ENCODE measurements at places on chromosomes 5 and 9.

GRCh38 chr9:110886832-110887231 lies 151.4 kb downstream of the LPAR1 start:
- no peak for DNase-seq

DNA sequence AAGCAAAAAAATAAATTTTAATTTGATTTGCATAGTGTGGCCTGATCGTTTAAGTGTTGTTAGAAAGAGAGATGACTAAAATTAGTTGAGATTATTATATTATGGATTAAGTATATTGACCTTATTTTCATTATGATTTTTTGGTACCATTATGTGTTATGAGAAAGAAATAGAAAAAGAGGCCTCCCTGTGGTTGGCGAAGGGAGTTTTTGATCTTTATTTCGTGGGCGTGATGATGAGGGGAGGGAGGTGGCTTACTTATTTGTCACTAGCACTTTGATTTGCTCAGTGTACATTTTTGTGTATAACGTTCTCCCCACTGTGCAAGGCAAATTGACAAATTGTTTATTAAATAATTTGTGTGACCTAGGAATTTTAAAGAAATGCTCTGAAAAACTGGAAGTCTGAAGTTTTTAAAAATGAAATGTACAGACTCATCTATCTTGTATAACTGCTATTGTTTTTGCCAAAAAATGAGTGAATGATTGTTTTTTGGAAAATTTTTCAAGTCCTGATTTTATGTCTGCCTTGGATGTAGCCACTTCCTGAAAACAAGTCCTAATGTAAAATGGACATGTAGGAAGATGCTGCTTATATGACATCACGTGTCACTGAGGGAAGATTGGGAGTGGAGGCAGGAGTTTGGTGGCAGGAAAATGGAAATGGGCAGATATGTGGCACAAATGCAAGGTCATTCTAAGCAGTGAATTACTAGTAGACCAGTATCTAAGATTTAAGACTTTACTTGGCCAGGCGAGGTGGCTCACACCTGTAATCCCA lies 3.0 kb downstream of the DAPK1 start:
- no peak for DNase-seq

- DNase-seq: no peak
These were observed 105.7 kb downstream of the TMEM174 start for GRCh38 chr5:73278693-73279092.

GRCh38 chr9:128203707-128204551 lies 750 bp downstream of the DNM1 start:
- no peak for DNase-seq

GRCh38 chr5:157651623-157652376 lies 438 bp downstream of the SOX30 start:
- DNase-seq: peak; percentile 31

GRCh38 chr9:95727947-95728520 lies 147.5 kb upstream of the ERCC6L2 start:
- no peak for DNase-seq

GRCh38 chr5:111738118-111738517 lies 18.9 kb downstream of the NREP start:
- DNase-seq: no peak

DNA sequence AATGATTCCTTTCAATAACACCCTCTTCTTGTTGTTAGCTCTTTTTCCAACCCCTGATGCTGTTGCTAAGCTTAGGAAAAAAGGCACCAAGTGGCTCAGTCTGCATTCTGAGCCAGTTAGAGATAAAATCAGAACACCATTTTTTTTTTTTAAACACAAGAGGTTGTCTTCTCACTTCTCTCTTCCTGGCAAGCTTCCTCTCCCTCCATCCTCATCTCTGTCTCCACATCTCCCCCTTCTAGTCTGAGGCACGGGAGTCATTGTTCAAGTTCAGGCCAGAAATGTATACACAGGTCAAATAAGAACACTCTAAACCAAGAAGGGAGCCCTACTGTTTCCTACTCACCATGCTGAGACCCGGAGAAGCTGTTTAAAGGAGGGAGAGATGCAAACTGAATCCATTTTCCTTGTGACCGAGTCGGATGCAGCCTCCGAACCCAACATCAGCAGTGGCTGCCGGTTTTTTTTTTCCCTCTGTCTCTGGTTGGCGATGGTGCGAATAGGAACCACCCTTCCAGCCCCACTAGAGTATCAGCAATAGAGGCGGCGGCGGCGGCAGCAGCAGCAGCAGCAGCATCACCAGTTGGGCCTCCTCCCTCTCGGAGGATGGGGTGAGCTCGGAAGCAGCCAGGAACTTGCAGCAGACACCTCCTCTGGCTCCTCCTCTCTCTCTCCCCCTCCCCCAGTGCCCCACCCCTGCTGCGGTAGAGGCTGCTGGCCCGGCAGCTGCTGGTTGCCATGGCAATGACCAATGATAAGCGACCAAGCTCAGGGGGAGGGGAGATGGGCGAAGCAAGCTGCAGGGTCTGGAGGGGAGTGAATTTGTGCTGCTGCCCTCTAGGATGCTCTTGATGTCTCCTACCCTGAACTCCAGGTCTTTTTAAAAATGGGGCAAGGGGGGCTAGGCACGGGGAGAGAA lies at the start of gene JAKMIP2:
TSS of gene JAKMIP2 (minus strand) at position 619 of the 919 bp plus-strand sequence. CDS start 110,922 bp downstream, outside the sequence.
- DNase-seq: peak; percentile 22

DNA sequence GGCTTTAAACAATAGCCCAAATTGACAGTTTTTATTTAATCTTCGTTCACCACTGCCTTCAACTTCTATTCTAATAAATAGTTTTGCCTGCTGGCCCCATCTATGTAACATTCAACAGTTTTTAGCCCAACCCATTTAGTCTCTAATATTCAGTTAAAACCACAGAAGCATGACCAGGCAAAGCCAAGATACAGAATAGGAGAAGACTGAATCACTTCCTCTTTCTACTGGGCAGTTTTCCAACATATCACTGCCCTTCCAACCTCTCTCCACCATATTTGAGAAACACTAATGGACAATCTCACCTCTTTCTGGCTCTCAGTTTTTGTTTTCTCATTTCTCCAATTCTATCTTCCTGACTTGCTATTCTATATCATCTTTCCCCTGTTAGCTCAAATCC lies 352.9 kb downstream of the DNAH5 start:
- DNase-seq: no peak

DNA sequence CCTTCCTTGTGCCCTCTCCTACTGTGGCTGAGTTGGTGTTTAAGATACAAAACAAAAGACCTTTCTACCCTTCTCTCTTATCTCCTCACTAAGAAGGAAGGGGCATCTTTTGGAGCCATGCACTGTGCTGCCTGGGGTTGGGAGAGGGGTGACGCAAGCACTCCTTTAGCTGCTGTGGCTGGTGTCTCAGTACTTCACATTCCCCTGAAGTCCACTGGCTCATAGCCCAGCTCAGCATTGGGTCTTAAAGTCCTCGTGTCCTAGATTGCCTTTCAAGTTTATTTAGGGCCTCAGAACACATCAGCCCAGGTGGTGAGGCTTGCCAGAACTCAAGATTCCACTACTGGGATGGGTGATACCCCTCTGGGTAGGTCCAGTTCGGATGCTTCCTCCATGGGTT lies 325.9 kb upstream of the CYLC2 start:
- DNase-seq: no peak

GRCh38 chr5:98656125-98656795 lies 117.2 kb upstream of the RGMB start:
- no peak for DNase-seq

DNA sequence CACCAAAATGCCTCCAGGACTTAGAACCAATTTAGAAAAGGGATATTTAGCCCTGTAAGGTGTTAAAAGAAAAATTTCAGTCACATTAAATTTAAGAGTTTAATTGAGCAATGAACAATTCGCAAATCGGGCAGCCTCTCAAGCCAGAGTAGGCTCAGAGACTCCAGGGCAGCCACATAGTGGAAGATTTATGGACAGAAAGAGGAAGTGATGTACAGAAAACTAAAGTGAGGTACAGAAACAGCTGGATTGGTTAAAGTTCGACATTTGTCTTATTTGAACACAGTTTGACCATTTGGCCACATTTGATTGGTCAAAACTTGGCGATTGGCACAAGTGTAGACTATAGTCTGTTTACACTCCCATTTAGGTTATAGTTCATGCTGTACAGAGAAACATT lies 525.9 kb upstream of the ZNF608 start:
- no peak for DNase-seq

- no peak for DNase-seq
These were observed 14.8 kb upstream of the PSMD5 start for GRCh38 chr9:120857481-120857880.

GRCh38 chr9:103839197-103839596 lies 254.9 kb upstream of the SMC2 start:
- DNase-seq: no peak

DNA sequence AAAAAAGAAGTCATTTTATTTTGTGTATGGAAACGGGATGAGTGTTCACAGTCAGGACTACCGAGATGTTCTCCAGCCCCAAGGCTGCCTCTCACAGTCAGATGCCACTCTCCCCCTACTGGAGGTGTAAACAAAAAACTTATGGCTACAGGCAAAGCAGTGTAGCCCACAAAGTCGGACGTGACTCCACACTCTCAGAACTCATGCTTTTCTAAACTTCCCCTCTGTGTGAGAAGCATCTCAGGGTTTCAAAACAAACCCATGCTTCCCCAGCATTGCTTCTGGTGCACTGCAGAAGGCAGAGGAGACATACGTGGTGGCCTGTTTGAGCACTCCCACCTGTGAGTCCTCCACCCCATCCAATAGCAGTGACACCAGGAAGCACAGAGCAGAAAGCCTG lies 580.3 kb downstream of the BNC2 start:
- DNase-seq: no peak

DNA sequence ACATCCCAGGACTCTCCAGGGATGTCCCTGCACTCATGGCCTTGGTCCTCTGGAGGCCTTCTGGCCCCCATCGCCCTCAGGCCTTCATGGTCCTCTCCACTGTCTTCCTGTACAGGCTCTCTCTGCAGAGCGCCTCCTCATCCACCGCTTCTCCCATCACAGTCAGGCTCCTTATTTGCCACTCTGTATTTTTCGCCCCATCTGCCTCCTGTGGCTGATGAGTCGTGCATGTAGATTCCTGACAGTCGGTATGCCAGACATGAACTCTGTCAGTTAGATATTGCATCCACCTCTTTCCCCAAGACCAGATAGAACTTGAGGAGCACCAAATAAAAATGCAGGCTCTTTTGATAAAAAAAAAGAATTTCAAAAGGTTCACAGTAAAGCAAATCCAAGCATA lies 362.8 kb downstream of the IRX1 start:
- DNase-seq: no peak

DNA sequence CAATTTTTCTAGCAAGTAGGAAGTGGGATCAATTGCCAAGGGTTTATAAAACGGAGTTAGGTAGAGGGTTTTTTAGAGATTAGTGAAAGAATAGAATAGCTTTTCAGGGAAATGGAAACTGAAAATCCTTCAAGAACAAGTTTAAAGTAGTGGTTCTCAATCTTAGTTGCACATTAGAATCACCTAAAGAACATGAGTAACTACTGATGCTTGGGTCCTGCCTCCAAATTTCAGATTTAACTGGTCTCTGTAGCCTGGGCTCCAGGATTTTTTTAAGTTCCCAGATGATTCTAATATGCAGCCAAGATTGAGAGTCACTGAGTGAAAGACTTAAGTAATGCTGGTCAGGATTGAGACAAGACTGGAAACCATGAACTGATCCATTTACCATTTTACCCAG lies 20.5 kb downstream of the ELOVL7 start:
- DNase-seq: no peak

GRCh38 chr5:117255211-117256027 lies 680.8 kb upstream of the SEMA6A start:
- no peak for DNase-seq

- DNase-seq: peak; percentile 74
These were observed 98.3 kb downstream of the PPARGC1B start for GRCh38 chr5:149828161-149829011.

GRCh38 chr5:94021246-94021645 lies 279.8 kb upstream of the POU5F2 start:
- DNase-seq: no peak

- no peak for DNase-seq
These were observed 48.2 kb downstream of the GPR107 start for GRCh38 chr9:130101915-130102314.

- DNase-seq: no peak
These were observed 20.4 kb downstream of the CCDC192 start for GRCh38 chr5:127723571-127723970.

DNA sequence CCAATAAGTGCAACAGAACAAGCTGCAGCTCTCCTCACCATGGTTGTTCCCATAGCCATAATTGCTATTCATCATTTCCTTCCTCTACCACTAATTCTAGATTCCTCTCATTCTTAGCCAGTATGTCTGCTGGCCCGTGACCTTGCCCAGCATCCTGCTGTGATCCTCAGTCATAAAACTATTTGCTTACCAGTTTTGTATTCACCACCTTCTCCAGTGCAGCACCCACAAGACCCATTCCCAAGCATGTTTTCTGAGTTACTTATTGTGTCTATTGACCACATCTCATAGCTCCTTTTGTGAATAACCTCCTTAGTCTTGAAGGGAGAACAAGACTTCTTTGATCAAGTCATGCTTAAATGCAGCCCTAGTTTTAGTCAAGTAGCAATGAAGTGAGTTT lies 488.0 kb upstream of the CTNND2 start:
- DNase-seq: no peak
